ENCODE measurements at places on chromosomes 4 and X.

GRCh38 chrX:129780441-129781105 lies 824 bp downstream of the SASH3 start:
- DNase-seq, result no peak

DNA sequence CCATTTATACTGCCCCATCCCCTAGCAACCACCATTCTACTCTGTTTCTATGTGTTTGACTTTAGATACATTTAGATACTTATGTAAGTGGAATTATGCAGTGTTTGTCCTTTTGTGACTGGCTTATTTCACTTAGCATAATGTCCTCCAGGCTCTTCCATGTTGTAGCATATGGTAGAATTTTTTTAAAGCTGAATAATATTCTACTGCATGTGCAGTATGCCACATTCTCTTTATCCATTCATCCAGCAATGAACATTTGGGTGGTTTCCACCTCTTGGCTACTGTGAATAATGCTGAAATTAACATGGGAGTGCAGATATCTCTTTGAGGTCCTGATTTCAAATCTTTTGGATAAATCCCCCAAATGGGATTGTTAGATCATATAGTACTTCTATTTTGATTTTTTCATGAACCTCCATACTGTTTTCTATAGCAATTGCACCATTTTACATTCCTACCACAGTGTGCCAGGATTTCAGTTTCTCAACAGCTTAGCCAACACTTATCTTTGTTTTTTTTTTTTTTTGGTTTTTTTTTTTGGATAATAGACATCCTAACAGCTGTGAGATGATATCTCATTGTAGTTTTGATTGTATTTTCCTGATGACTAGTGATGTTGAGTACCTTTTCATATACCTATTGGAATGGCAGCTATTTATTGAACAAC lies 105.9 kb upstream of the LNX1 start:
- no peak for DNase-seq

- no peak for DNase-seq
Measured at GRCh38 chr4:115529126-115529525, 415.7 kb upstream of the NDST4 start.

- DNase-seq, result no peak
Measured at GRCh38 chr4:88308587-88308986, 24.2 kb upstream of the PPM1K start.

GRCh38 chr4:13541176-13541604 lies 3.1 kb downstream of the NKX3-2 start:
- DNase-seq, result no peak

DNA sequence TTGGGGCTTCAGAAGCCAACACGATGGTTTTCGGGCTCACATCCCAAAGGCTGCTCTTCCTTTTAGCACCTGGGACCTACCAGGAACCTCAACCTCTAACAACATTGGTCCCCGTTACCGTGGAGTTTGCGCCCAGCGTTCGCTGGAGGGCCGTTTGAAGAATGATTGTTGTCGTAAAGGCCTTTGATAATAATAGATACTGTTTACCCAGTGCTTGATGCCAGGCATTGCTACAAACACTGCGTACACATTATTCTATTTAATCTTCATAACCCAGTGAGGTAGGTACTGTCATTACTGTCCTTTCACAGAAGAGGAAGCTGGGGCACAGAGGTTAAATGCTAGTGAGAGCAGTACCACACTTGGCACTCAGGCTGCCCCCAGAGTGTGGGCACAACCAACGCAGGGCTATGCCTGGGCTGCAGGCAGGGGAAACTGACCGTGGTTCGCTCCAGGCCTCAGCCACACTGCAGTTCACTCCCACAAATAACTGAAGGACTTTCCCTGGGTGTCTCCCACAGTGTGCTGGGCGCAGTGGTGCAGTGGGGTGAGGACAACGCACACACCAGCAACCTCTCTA lies 1.0 kb upstream of the ACSL1 start:
- no peak for DNase-seq

DNA sequence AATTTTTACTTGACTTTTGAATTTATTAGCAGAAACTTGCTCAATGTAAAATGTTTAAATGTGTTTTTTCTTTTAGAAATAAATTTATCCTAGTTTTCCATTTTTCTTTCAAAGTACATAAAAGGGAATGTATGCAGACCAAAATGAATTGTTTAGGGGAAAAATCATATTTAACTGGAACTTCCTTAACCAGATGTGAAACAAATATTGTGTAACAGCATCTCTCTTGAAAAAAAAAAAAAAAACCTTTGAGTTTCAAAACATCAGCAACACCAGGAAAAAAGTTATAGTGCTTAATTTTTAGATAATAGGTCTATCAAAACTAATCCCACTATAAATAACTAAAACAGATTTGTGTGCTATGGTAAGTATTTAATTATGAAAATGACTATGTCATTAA lies 14.5 kb upstream of the CCNA2 start:
- DNase-seq, result no peak

GRCh38 chr4:85747882-85748491 lies 273.0 kb downstream of the ARHGAP24 start:
- no peak for DNase-seq

DNA sequence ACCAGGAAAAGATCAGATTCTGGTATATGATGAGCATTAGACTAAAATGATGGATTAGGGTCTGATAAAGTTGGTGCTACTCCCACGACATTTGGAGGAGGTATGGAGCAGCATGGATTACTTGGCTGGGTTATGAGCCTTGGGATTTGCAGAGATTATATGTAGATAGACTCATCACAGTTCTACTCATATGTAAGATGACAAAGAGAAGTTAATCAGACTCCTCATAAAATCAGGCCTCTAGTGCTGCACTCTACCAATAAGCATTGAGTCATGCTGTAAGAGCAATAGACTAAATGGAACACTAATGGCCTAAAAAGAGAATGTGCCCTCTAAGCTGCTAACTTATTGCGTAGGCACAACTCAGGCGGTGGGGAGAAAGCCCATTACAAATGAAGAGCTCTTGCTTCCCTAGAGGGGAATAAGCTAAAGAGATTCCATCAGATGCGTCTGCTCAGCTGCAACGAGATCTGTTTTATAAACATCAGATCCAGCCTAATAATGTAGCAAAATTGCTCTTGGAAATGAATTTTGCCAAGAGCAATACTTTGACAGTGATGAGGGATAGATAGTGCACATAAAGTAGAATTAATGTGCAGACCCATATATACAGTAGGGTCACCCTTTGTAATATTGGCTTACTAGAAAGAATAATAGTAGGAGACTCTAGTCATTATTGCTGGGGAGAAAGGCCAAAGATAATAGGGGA lies 17.5 kb downstream of the LIAS start:
- DNase-seq, result no peak

DNA sequence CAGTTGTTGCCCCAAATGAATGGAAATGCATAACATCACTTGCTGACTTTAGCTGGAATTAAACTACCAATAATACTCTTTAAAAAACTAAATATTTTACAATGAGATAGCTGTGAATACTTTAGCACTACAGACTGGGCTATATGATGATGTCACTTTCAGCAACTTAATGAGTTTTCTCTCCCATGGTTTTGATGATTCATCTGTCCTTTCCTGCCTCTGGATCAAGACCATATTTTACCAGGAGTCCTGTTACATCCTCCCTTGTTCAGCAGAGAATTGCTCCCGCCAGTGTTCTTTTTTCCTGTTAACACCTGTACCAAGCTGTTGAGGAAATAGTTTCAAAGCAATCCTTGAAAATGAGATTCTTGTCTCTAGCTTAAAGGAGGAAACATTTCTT lies 543.0 kb downstream of the SPRY1 start:
- no peak for DNase-seq

GRCh38 chr4:143307531-143307930 lies 29.1 kb upstream of the GAB1 start:
- no peak for DNase-seq

- no peak for DNase-seq
Measured at GRCh38 chrX:42992199-42992943, 214.4 kb upstream of the PPP1R2C start.

DNA sequence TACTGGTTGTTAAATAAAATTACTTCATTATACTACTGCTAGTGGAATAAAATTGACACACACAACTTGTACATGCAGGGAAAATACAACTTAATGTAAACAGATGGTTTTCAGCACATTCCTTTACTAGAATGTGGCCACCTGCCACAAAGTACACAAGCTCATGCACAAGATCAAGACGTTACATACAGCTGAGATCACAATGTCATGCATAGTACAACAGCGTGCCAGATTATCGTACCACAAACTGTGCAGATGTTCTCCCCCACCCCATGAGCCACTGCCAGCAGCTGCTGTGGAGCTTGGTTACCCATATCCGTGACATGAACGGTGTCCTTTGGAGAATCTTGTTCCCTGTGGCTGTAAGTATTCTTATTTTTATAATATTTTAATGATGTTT lies 27.7 kb downstream of the FBXO8 start:
- DNase-seq, result no peak

DNA sequence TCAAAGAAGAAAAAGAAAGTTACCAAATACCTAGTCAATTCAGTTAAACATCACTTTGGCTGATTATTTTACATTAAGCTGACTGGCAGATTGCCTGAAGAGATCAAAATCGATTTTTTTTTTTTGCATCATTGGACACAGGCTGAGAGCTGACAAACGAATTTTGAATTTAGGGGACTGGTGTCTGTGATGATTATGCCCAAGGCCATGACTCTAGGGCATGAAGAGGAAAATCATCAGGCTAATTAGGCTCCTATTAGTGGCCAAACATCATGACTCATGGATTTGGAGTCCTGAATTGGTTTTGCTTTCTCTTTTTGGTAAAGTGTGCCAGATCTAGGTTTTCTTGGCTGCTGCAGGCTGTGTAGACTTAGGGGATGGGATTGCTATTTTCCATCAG lies 829.3 kb upstream of the LCORL start:
- DNase-seq, result no peak

- no peak for DNase-seq
Measured at GRCh38 chrX:101744085-101744484, 84.4 kb upstream of the ARMCX2 start.

GRCh38 chr4:185576314-185576961 lies 41.1 kb upstream of the PDLIM3 start:
- DNase-seq, result no peak

DNA sequence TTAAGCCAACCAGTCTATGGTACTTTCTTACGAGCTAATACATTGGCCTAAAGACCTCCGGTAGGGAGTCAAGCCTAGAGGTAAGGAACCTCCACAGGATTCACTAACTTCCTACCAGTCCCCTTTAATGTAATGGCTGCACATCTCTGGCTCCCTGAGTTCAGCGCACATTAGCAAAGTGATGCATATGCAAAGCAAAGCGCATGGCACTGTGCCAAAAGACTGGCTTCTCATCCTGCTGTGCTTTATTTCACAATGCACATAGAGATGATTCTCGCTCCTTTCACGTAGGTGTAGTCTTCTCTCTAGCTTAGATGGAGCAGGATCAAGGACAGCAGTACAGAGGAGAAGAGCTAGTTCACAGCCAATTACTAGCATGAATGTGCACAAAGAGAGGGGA lies 14.6 kb upstream of the CLTRN start:
- DNase-seq, result no peak

DNA sequence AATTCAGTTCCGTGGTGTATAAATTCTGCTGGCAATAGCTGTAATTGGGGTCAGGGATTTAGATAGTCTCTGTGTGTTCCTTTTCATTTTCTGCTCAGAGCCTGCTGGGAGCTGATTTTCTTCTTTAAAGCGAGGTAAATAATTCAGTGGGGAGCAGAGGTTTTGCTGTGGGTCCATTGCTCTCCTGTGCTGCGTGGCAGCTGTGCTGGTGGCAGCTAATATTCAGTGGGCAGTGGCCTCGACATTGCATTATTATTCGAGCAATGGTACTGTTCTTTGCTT lies 13.7 kb downstream of the XG start:
- DNase-seq, result no peak

DNA sequence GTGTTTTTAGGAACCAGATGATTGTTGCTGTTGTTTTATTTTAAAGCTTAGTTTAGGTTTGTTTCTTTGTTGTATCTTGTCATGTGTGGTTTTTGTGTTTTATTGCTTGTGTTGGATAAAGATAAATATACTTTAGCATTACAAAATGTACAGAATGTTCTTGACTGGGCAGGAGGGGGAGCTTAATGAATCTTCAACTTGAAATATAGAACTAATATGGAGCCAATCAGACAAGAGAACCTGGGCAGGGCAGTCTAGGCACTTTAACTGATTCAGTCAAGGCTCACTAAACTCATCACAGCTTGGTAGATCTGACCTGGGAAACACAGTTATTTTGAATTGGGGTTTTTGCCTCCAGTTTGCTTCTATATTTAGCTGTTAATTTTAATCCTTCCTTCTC lies 304.2 kb downstream of the ARHGAP24 start:
- no peak for DNase-seq

GRCh38 chrX:45164995-45165394 lies 35.7 kb downstream of the DIPK2B start:
- DNase-seq, result no peak

DNA sequence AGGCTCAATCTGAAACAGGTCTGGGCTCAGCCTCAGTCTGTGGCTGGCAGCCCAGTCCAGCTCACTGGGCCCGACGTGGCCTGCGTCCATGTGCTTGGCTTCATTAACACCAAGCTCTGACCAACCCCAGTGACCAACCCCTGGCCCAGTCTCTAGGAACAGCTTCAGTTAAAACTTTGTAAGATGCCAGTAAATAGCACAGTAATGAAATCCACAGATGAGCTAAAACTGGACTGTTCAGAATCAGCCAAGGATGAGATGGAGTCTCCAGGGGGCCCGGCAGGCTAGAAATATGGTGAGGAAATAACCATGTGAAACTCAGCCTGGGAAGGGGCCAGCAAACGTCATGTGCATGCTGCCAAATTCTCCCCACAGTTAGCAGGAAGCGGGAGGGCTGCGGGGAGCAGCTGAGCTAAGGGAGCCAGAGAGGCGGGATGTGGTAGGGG lies 37.1 kb upstream of the XPNPEP2 start:
- DNase-seq, result no peak

- no peak for DNase-seq
Measured at GRCh38 chr4:77037736-77038135, 38.1 kb downstream of the CCNI start.

DNA sequence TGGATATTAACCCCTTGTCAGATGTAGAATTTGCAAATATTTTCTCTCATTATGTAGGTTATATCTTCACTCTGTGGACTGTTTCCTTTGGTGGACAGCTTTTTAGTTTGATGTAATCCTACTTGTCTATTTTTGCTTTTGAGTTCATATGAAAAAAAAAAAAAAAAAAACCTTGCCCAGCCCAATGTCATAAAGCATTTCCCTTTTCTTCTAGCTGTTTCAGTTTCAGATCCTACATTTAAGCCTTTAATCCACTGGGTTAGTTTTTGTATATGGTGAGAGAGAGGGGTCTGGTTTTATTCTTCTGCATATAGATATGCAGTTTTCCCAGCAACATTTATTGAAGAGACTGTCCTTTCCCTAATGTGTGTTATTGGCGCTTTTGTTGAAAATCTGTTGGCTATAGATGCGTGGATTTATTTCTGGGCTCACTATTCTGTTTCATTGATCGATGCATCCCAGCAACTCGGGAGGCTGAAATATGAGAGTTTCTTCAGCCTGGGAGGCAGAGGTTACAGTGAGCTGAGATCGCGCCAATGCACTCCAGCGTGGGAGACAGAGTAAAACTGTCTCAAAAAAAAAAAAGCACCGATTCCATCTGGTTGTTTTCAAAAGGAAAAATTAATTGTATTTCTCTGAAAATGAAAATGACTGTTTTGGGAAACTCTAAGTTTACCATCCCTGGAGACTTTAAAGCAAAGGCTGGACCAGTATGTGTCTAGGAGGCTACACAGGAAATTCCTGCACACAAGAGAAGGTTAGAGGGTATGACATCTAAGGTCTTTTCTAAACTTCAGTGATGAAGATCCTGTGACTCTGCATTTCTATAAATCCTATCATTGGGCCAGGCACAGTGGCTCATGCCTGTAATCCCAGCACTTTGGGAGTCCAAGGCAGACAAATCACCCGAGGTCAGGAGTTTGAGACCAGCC lies 35.6 kb downstream of the STEEP1 start:
- no peak for DNase-seq

GRCh38 chrX:19772096-19772821 lies 115.1 kb downstream of the SH3KBP1 start:
- DNase-seq, result no peak
